ENCODE measurements at places on chromosomes 11 and 22.
A peak's percentile ranks its signal among the peaks of the same experiment; 100 is the strongest.

DNA sequence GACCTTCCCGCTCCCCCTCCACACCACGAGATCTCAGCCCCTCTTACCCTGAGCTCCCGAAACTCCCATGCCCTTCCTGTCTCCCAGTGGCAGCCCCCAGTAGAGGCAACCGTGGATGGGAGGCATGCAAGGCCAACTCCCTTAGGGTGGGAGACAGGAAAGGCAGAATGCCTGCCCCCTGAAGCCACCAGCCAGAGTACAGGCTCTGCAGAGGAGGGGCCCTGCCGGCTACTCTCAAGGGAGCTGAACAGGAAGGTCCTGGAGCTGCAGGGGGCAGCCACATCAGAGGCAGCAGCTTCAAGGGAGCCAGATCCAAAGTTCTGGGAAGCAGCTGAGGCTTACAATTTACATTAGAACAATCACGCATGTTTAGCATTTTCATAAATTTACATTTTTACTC is 38.3 kb downstream of the PDE2A start:
- DNase-seq: no peak
- H3K27me3 ChIP-seq: peaks cover 8% of the 10 kb centered on the region
- H3K27ac ChIP-seq: no peak overlapping the region
- H3K4me3 ChIP-seq: no peak overlapping the region
- H3K4me1 ChIP-seq: no peaks in the 10 kb centered on the region
- H3K36me3 ChIP-seq: no peaks in the 10 kb centered on the region

GRCh38 chr22:45253039-45253641 is 12.4 kb upstream of the KIAA0930 start:
- no peak for DNase-seq
- H3K4me3 ChIP-seq: no peak overlapping the region
- H3K27ac ChIP-seq: no peak overlapping the region
- no peaks in the 10 kb centered on the region for H3K36me3 ChIP-seq

GRCh38 chr22:33952776-33953175 is 32.5 kb upstream of the LARGE1 start:
- H3K4me3 ChIP-seq: no peak overlapping the region
- no peaks in the 10 kb centered on the region for H3K36me3 ChIP-seq
- no peak overlapping the region for H3K27ac ChIP-seq
- DNase-seq: no peak
- H3K4me1 ChIP-seq: no peaks in the 10 kb centered on the region

GRCh38 chr11:93143186-93143585 is 54.6 kb downstream of the SLC36A4 start:
- no peaks in the 10 kb centered on the region for H3K36me3 ChIP-seq
- no peaks in the 10 kb centered on the region for H3K27me3 ChIP-seq
- H3K4me1 ChIP-seq: no peaks in the 10 kb centered on the region
- H3K27ac ChIP-seq: no peak overlapping the region
- H3K4me3 ChIP-seq: no peak overlapping the region

GRCh38 chr11:64858467-64859263 is 14.2 kb upstream of the CDC42BPG start:
- H3K4me3 ChIP-seq: peak overlapping the region; percentile 16
- H3K36me3 ChIP-seq: peaks cover 62% of the 10 kb centered on the region

DNA sequence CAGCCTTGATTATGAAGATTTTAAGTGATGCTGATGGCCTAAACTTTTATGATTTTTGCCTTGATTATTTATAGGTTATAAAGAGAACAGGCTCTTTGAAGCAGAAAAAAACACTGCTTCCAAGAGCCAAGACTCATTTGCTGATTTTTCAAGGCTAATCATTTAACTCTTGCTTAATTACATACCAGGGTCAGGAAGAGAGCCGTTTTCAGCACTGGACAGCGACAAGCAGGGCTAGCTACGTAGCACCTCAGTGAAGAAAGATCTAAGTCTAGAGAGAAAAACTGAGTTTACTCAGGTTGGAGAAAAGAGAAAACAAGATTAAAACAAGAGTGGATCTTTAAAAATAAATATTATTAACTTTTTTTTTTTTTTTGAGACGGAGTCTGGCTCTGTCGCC is 615.4 kb upstream of the B3GAT1 start:
- H3K36me3 ChIP-seq: no peaks in the 10 kb centered on the region
- no peak overlapping the region for H3K4me3 ChIP-seq
- no peak overlapping the region for H3K27ac ChIP-seq
- no peak for DNase-seq
- no peaks in the 10 kb centered on the region for H3K4me1 ChIP-seq

- no peak overlapping the region for H3K27ac ChIP-seq
- H3K4me3 ChIP-seq: no peak overlapping the region
- no peaks in the 10 kb centered on the region for H3K27me3 ChIP-seq
- no peaks in the 10 kb centered on the region for H3K4me1 ChIP-seq
- no peaks in the 10 kb centered on the region for H3K36me3 ChIP-seq
Observed at GRCh38 chr11:123217897-123218296, 22.8 kb upstream of the CLMP start.

- DNase-seq: no peak
- H3K36me3 ChIP-seq: peaks cover 60% of the 10 kb centered on the region
- peaks cover 18% of the 10 kb centered on the region for H3K4me1 ChIP-seq
- no peak overlapping the region for H3K4me3 ChIP-seq
- H3K27me3 ChIP-seq: no peaks in the 10 kb centered on the region
Observed at GRCh38 chr11:45935349-45936064, 13.1 kb downstream of the LARGE2 start.

- peaks cover 35% of the 10 kb centered on the region for H3K4me1 ChIP-seq
- no peak overlapping the region for H3K4me3 ChIP-seq
- no peak for DNase-seq
- no peak overlapping the region for H3K27ac ChIP-seq
- H3K36me3 ChIP-seq: no peaks in the 10 kb centered on the region
Observed at GRCh38 chr11:82898241-82898640, 2.0 kb downstream of the PRCP start.

DNA sequence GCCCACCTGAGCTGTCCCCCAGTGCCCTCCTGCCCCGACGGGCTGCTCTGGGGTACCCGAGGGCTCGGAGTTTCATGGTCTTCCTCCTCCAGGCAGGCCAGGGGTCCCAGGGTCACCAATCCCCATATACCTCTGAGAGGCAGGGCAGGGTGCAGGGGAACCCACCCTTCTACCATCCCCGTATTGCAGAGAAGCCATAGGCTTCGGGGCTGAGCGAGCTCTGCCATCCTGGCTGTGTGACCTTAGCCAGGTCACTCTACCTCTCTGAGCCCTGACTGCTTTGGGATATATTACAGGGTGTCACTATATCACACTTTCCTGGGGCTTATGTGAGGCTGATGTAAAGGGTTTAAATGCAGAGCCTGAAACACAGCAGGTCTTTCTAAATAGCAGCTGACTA is 57.4 kb downstream of the NAT10 start:
- no peaks in the 10 kb centered on the region for H3K36me3 ChIP-seq
- H3K4me3 ChIP-seq: no peak overlapping the region
- DNase-seq: no peak
- H3K27ac ChIP-seq: no peak overlapping the region

DNA sequence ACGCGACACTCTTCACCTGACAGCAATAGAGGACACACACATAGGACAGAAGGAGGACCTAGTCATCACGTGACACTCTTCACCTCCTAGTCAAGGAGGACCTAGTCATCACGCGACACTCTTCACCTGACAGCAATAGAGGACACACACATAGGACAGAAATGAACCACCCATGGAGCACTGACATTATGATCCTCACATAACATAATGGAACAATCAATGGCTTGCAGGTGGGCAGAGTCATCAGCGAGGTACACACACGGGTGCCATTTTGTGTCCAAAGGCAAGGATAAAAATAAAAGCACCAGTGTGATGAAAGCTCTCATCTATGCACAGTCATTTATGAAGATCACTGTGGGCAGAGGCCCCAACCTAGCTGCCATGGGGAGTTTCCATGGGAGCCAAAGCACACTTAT is 354.7 kb downstream of the LARGE1 start:
- H3K36me3 ChIP-seq: no peaks in the 10 kb centered on the region
- H3K27me3 ChIP-seq: no peaks in the 10 kb centered on the region
- H3K4me3 ChIP-seq: no peak overlapping the region
